ENCODE measurements at places on chromosomes 6 and 20.

GRCh38 chr6:10406556-10406955, 8.3 kb downstream of the TFAP2A start:
- no peak for DNase-seq

DNA sequence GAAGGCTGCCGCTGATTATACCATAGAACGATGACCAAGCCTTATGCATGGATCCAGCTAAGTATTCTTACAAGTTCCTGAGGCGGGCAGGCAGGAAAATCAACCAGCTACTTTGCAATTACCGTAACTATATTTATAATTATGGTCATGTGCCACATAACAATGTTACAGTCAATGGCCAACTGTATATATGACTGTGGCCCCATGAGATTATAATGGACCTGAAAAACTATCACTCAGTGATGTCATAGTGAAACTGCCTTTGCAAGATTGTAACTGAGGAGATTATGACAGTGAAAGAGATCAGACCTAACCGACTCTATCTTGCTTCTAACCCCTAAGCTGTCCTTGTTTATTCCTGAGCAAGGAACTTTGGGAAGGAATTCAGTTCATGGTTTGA, 33.1 kb upstream of the FAM135A start:
- no peak for DNase-seq

DNA sequence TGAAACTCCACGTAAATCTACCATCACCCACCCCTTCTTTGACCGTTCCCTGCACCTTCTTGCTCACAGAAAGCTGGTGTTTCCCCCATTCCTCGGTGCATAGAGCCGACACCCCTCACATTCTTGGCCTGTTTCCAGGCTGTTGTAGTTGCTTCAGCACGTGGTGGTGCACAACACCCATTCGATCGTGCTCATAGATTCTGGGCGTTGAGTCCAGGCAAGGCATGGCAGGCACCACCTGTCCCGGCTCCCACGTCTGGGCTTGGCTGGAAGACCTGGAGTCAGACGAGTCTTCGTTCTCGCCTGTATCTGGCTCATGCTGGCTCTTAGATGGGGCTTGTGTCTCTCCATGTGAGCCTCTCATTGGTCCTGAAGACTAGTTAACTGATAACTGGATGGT, 100.6 kb downstream of the FAM120B start:
- no peak for DNase-seq

GRCh38 chr6:163688739-163689362, 274.3 kb downstream of the QKI start:
- no peak for DNase-seq

- no peak for DNase-seq
These were observed 16.7 kb upstream of the SUMO4 start for GRCh38 chr6:149383371-149383770.

GRCh38 chr6:3032986-3033385, 33.3 kb downstream of the NQO2 start:
- DNase-seq: no peak

Data from activated T-cell treated with anti-CD3 and anti-CD28 coated beads for 24 hours (primary cell).